GM12892 (cell line): ENCODE measurements at places on chromosomes 7 and 10.

DNA sequence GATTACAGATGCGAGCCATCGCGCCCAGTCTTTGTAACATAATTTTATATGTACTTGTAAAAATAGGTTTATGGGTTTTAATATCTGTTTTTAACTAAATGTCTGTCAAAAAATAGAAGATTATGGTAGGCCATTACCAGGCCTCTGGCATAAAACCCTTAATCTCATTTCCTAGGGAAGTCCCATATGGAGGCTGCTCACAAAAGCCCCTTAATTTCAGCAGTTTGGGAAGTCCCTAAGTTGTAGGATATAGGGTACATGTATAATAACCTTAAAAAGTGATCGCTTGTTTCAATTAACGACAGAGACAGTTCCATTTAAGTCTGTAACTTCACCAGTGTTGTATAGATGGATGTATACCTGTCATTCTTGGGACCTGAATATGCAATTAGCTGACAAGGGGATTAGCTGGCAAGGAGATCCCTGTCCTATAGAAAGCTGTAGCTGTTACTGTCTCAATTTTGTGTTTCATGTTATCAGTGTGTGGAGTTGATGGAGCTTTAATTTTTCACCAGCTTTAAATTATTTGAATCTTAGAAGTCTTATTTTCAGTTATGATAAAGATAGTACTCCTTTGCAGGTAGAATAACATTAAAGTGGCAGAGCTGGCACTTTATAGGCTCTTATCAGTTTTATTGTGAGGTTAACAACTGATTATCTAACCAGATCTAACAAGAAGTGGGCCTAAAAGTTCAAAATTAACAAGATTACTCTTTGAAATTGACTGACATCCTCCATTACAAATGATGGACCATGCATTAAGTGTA lies 10.5 kb downstream of the TRIM24 start:
- no peak for DNase-seq

- DNase-seq = no peak
These were observed 76.0 kb downstream of the GRK5 start for GRCh38 chr10:119283387-119283786.

DNA sequence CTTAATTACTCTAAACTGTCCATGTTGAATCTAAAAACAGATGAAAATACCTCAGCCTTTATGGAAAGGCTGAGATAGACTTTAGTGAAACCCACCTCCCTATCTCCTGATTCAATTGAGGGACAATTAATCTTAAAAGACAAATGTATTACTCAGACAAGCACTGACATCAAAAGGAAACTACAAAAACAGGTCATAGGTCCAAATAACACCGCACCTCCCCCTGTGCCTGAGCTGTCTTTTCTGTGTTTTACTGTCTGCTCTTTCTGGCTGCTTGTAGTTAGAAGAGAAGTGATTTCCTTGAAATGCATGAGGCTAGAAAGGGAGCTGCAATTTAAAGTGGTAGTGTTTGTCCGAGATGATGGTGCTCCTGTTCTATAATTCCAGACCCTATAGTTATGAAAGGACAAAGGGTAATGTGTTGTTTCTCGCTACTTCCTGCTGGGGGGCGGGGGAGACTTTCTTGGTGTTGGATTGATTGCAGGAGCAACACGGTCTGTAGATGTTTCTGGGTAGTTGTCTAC lies 16.0 kb downstream of the AKR1C8 start:
- no peak for DNase-seq

DNA sequence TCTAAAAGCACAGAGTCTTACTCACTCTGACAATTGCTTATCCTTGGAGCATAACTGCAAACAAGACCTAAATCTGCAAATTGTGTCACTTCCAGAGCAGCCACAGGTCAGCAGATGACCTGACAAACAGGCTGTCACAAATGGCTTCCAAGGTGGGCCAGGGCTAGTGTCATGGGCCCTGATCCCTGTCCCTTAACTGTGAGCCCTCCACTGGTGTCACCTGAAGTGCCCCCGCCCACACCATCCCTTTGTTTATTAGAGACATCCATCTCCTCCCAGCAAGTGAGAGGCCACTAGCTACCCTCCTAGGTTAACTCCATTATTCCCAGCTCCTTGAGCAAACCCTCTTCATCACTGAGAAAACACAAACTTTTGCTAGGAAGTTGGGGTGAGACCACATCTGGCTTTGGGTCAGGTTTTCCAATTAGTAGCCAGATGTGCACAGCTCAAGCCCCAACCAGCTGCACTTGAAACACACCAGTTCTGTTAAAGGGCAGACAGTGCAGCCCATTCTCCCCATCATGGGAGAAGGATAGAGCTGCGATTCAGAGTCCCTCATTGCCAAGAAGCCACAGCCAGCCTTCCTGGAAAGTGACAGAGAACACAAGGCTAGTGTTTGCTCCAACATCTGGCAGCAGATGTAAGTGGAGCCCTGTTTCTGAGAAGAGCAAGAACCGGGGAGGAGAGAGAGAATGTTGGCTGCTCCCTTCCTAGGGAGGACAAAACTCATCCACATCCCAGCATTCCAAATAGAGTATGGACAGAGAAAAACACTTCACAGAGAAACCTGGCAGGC lies 75.7 kb upstream of the NANOS1 start:
- no peak for DNase-seq

DNA sequence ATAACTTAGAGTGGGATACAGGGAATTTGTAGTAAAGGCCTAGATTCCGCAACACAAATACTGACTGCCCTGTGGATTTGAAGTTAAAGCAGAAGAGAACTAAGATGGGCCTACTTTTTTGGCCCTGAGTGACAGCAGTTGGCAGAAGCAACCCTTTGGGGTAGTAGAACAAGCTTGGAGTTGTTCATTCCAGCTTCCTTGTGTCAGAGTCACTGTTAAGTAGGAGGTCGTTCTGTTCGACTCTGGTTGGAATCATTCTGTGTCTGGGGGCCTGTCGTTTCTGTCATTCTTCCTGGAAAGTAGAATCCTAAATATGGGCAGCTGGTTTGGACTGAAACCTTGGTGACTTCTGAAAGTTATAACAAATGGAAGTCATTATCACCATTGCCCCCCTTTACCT lies 865.9 kb downstream of the LRMDA start:
- no peak for DNase-seq

- no peak for DNase-seq
These were observed 34.1 kb downstream of the PNLIPRP2 start for GRCh38 chr10:116654816-116655215.

GRCh38 chr10:91313796-91314485 lies 93.5 kb downstream of the PCGF5 start:
- no peak for DNase-seq

DNA sequence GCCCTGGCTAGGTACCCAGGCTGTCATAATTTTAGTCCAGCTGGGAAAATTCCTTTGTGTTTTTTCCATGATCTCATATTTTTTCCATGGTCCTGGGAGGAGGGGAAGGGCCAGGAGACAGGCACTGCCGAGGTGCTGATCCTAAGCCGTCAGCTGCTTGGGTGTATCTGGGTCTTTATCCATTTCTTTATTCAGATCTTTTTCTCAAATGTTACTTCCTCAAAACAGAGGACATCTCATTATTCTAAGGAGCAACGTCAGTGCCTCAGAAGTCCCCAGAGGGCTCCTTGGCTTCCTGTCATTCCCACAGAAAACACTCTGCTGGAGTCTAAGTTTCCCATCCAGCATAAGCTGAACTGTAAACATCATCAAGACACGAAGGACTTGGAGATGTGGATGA lies 2.8 kb upstream of the OR6V1 start:
- DNase-seq = no peak

GRCh38 chr7:74018246-74018895 lies 9.6 kb upstream of the ELN start:
- DNase-seq = no peak

DNA sequence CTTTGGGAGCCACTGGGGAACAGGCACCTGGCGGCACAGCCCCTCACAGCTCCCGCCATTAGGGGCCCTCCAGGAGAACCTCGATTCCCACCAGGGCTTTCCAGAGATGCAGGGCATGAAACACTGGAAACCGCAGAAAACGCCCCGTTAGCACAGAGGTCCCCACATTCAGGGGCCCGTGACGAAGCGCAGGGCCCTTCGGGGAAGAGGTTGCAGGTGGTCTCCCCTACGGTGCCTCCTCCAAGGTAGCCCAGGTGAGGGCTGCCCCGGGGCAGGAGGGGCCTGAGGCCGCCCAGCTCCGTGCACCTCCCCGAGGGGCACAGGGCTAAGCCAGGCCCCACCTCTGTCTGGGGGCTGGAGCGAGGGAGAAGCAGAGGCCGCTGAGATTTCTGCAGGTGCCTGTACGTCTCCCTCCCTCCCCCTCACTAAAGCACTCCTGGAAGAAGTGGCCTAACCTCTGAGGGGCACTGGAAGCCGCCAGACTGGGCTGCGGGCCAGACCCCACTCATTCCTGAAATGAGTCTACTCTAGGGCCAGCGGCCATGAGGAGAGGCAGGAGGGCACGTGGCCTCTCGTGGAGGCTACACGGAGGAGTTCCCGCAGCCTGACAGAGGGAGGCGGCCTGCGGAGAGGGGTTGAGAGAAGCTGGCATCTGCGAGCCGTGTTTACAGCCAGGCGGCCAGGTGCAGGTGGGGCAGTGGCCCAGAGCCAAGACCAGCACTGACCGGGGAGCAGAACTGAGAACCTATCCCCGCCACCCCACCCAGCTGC lies 6.9 kb downstream of the PDGFA start:
- DNase-seq = no peak

DNA sequence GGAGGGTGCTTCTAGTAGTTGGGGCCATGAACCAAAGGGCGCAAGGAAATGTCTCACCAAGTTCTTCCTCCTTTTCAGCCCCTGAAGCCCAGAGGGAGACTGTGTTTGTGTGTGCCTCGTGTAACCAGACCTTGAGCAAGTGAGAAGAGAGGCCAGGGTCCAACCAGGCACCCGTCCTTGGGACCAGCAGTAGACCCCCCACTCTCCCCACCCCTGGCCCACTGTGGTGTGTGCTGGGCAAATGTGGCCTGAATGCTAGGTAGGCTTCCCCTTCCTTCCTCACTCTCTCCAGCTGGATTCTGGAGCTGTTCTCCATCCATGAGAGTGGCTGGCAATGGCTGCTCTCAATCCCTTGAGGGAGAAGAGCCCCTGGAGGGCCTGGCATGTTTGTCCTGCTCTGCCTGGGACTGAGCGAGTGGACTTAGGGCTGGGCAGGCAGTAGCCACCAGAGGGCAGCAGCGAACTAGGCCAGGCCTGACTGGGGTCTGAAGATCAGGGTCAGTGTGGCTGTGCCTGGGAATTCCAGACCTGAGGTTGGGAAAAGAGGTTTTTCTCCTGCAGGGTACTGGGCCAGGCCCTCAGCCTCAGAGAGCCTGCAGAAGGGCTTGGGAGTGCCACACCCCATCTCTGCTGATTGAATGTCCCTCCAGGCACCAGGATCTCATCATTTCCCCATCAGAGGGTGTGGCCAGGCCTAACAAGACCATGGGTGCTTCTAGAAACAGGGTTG lies 12.5 kb downstream of the SFRP5 start:
- DNase-seq = peak; percentile 71

DNA sequence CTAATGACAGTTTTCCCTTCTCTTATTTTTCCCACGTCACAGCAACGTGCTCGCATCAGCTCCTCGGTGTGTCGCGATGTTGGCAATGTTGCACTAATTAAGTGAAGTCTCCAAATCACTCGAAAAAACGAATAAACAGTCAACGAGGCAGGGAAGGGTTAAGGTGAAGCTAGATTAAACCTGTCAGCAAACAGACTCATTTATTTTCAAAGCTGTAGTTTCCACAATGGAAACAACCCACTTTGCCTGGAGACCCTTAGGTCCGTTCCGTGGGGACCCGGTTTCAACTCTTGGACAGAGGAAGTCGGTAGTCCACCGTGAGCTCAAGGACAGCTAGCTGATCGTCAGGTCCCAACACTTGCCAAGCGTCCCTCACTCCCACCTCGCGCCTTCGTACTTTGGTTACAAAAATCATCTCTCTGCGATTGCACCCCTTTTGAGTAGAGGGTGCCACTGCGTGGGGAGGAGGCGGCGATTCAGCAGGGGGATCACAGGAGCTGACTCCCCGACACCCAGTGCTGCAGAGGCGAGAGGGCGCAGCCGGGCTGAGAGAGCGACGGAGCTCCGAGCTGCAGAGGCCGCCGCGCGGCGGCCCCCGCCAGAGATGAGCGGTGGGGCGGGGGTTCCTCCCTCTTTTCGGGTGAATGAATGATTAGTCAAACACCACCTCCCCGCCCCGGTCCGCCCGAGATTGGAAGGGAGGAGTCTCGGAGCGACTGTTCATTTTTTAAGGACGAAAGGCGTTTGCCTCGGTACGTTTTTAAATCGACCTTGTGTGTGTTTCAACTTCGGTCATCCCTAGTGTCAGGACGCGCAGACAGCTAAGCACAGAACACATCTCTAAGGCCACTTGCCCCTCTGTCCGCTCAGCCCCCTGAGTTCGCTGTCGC lies 1.3 kb upstream of the BMPER start:
- no peak for DNase-seq

DNA sequence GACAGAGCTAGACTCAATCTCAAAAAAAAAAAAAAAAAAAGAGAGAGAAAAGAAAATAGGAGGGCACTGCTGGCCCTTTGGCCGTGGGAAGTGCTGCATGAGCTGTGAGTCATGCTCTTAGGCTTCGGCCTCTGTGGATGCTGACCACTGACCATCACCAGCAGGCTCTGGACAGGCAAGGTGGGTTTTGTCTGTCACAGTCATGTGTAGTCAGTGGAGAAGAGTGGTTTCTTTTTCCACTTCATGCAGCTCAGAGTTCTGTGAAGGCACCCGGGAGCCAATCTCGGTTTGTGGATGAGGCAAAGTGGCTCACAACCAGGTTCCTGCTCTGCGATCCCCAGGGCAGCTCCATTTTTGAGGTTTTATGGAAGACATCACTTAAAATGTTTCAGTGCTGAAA lies 58.1 kb downstream of the PRTFDC1 start:
- no peak for DNase-seq

- DNase-seq = no peak
These were observed 21.7 kb downstream of the ST8SIA6 start for GRCh38 chr10:17432723-17433122.

DNA sequence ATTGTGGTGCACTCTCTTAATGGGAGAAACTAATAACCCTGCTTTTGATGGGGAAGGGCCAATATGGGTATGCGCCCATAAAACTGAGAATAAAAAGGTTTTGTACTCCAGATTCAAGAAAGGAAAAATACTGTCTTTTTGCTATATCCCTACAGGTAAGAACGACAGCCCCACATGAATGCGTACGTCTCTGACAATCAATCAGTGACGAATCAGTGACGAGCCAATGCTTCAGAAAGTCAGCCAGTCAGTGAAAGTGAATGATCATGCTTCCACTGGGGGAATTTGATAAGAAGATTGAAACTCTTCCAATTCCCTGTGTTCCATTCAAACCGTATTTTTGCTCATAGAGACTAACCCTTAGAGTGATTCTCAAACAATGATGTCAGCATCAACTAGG lies 26.3 kb downstream of the ARL5B start:
- DNase-seq = no peak

GRCh38 chr7:120741371-120742042 lies 116.4 kb downstream of the TSPAN12 start:
- DNase-seq = no peak

- no peak for DNase-seq
These were observed 49.2 kb downstream of the TNRC18 start for GRCh38 chr7:5374464-5374863.

GRCh38 chr7:23373151-23374004 lies 74.2 kb downstream of the MALSU1 start:
- peak; percentile 26 for DNase-seq

GRCh38 chr10:55813451-55814170 lies 547.4 kb downstream of the ZWINT start:
- DNase-seq = no peak
